ENCODE measurements at places on chromosomes 7 and 10.

GRCh38 chr7:92598310-92598981 lies 8.3 kb upstream of the FAM133B start:
- DNase-seq = no peak

DNA sequence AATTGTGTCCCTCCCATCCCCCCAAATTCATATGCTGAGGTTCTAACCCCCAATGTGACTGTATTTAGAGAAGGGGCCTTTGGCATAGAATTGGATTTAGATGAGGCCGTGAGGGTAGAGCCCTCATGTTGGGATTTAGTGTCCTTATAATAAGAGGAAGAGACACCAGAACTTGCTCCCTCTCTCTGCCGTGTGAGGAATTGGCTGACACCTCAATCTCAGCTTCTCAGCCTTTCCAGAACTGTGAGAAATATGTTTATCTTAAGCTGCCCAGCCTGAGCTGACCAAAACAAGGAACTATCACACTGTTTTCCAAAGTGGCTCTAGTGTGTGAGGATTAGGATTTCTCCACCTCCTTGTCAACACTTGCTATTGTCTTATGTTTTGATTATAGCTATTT lies 400.0 kb upstream of the FZD8 start:
- DNase-seq = no peak

- no peak for DNase-seq
Measured at GRCh38 chr7:23358152-23358674, 59.1 kb downstream of the MALSU1 start.

- DNase-seq = no peak
Measured at GRCh38 chr10:119425102-119425880, 117.2 kb downstream of the RGS10 start.

- DNase-seq = no peak
Measured at GRCh38 chr7:114645451-114645850, 230.8 kb downstream of the FOXP2 start.

DNA sequence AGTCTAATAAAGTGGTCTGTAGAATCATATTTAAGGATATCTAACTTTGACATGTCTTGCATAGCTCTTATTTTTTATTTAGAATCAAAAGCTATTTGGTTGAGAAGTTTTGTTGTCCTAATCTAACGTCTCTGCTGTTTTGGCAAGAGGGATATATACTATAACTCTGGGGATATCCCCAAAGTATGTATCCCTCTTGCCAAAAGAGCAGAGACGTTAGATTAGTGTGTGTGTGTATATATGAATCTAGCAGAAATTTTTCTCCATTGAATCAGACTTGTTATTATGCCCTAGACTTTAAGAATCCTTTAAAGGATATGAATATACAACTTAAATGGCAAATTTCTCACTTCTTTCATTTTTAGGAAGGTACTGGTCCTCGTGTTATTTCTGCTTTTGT lies 9.6 kb downstream of the SMC3 start:
- no peak for DNase-seq

Measured in CD4-positive, alpha-beta T cell treated with Interleukin-15 for 4 hours (primary cell).